GM23248 (cell line): ENCODE measurements at places on chromosomes 2 and 18.

DNA sequence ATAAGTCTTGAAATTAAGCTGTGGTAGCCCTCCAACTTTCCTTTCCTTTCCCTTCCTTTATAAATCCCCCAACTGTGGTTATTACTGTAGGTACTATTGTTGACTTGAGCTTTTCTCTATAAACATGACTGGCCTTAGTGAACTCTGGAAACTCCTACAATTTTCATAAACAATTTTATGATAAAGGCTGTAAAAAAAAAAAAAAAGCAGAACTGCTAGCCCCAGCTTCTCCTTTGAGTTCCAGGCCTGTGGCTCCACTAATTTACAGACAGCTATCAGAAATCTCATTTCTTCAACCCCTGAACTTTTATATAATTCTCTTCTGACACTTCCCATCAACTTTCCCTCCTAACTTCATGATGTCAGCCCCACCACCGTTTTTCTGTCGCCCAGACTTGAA is 174.3 kb downstream of the IKZF2 start:
- H3K4me3 ChIP-seq = no peak overlapping the region
- H3K36me3 ChIP-seq = no peaks in the 10 kb centered on the region
- peaks cover 20% of the 10 kb centered on the region for H3K4me1 ChIP-seq
- no peak for DNase-seq
- no peaks in the 10 kb centered on the region for H3K27me3 ChIP-seq
- no peak overlapping the region for H3K27ac ChIP-seq

GRCh38 chr2:96251721-96252292 is 14.0 kb downstream of the TMEM127 start:
- no peaks in the 10 kb centered on the region for H3K27me3 ChIP-seq
- peak overlapping the region; percentile 26 for H3K27ac ChIP-seq
- no peak overlapping the region for H3K4me3 ChIP-seq
- peaks cover 23% of the 10 kb centered on the region for H3K4me1 ChIP-seq
- peak; percentile 81 for DNase-seq
- H3K36me3 ChIP-seq = peaks cover 11% of the 10 kb centered on the region

DNA sequence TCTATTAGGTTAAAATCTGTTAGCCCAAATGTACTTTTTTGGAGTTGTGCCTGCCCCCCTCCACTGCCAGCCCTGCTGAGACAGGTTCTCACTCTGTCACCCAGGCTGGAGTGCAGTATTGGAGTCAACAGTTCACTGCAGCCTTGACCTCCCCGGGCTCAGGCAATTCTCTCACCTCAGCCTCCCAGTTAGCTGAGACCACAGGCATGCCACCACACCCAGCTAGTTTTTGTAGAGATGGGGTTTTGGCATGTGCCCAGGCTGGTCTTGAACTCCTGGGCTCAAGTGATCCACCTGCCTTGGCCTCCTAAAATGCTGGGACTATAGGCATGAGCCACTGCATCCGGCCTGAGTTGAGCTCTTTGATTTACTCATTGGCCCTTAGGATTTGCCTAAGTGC is 110.7 kb downstream of the ICA1L start:
- H3K4me1 ChIP-seq = no peaks in the 10 kb centered on the region
- no peaks in the 10 kb centered on the region for H3K36me3 ChIP-seq
- no peak overlapping the region for H3K27ac ChIP-seq

- DNase-seq = no peak
- H3K27ac ChIP-seq = no peak overlapping the region
- no peaks in the 10 kb centered on the region for H3K27me3 ChIP-seq
- no peak overlapping the region for H3K4me3 ChIP-seq
Observed at GRCh38 chr2:48213646-48214045, 307.3 kb upstream of the FBXO11 start.

DNA sequence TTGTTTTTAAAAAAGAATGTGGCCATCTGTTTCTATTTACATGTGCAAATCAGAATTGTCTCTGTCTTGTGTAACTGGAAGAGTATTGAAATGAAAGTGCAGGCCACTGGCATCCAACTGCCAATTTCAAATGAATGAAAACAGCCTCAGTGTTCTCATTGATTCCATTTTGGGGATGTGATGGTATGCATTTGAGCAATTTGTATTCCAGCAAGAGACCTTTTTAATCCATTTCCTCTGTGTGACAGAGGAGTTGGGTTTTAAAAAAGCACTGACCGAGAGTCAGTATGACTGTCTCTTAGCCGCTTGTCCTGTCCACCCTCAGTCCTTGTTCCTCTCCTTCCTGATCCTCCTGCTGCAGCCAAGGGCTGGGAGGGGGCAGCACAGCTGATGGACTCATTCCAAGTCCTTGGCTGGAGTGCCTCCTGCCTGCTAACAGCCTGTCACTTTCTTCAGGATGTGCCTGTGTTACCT is 50.0 kb downstream of the ASAP2 start:
- H3K27me3 ChIP-seq = no peaks in the 10 kb centered on the region
- peak; percentile 66 for DNase-seq
- H3K4me1 ChIP-seq = peaks cover 68% of the 10 kb centered on the region
- H3K36me3 ChIP-seq = no peaks in the 10 kb centered on the region

GRCh38 chr2:217969588-217969987 is 33.2 kb downstream of the TNS1 start:
- no peak overlapping the region for H3K4me3 ChIP-seq
- no peaks in the 10 kb centered on the region for H3K27me3 ChIP-seq
- peak overlapping the region; percentile 78 for H3K27ac ChIP-seq
- peaks cover 24% of the 10 kb centered on the region for H3K4me1 ChIP-seq
- DNase-seq = no peak
- H3K36me3 ChIP-seq = peaks cover 18% of the 10 kb centered on the region

GRCh38 chr2:208820014-208820688 is 413.6 kb downstream of the PTH2R start:
- DNase-seq = peak; percentile 0
- no peaks in the 10 kb centered on the region for H3K27me3 ChIP-seq
- H3K4me1 ChIP-seq = no peaks in the 10 kb centered on the region
- no peaks in the 10 kb centered on the region for H3K36me3 ChIP-seq
- H3K4me3 ChIP-seq = no peak overlapping the region

GRCh38 chr2:64607381-64608304 is 46.1 kb downstream of the SERTAD2 start:
- no peaks in the 10 kb centered on the region for H3K36me3 ChIP-seq
- peak overlapping the region; percentile 38; the same call in 1 of the 2 replicates for H3K27ac ChIP-seq
- DNase-seq = no peak
- H3K4me3 ChIP-seq = no peak overlapping the region

- H3K36me3 ChIP-seq = no peaks in the 10 kb centered on the region
- H3K4me3 ChIP-seq = peak overlapping the region; percentile 48
- no peaks in the 10 kb centered on the region; the same call in 1 of the 2 replicates for H3K4me1 ChIP-seq
- no peak overlapping the region for H3K27ac ChIP-seq
- DNase-seq = peak; percentile 68
- no peaks in the 10 kb centered on the region for H3K27me3 ChIP-seq
Observed at GRCh38 chr18:5456577-5457461, 87.0 kb downstream of the EPB41L3 start.
